Stimulated activated CD8-positive, alpha-beta memory T cell treated with anti-CD3 and anti-CD28 coated beads, Interleukin-12 subunit alpha, Interleukin-12 subunit beta, amount 100 ng/mL, for 1 hour (primary cell): ENCODE measurements at places on chromosomes 12 and 14.

GRCh38 chr12:57640175-57641042, 7.4 kb upstream of the B4GALNT1 start:
- no peak for DNase-seq

DNA sequence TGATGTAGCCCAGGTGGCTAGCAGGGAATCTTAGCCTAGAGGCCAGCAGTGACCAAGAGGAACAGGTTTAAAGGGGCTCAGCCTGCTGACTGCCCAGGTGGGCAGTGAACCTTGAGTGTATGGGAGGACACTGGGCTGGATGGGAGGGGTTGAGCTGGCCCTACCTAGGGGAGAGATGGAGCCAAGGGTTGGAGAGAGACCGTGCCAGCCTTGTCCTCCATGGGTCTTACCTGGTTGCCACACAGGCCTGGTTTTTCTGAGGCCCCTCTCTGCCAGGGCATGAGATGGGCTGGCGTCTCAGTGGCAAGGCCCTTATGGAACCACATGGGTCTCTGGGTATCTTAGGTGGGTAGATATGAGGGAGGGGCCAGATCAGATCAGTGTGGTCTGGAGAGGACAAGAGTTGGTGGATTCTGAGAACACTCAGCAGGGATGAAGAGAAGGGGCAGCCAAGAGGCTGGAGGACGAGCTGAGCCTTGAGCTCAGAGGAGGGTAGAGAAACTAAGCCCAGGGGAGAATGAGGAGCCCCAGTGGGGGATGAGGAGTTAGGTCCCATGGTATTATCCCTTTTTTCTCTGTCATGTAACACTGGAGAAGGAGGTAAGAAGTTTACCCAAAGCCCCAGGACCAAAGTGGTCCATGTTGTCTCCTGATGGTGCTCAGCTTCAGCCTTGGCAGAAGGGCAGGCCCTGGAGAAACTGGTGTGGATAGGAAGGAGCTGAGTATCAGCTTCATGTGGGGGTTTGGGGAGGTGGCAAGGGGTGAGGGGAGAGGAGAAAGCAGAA, 3.7 kb downstream of the GZMB start:
- no peak for DNase-seq

GRCh38 chr12:73301530-73301929, 1029.4 kb downstream of the TRHDE start:
- DNase-seq, result no peak

DNA sequence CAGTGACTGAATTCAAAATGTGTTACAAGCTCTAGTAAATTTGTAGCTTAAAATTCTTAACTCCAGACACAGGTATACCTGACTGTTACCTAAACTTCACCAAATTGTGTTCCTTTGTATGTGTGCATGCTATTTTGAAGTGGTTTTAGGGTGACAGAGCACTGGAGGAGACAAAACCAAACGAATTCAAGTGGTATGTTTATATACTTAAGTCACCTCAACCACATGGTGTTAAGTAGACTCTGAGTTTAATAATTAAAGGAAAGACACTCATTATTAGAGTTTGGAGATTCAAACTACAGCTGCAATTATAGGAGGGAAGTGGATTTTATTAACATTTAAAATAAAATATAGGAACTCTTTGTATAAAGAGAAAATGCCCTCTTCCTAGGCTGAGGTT, 84.3 kb downstream of the PLCZ1 start:
- no peak for DNase-seq

DNA sequence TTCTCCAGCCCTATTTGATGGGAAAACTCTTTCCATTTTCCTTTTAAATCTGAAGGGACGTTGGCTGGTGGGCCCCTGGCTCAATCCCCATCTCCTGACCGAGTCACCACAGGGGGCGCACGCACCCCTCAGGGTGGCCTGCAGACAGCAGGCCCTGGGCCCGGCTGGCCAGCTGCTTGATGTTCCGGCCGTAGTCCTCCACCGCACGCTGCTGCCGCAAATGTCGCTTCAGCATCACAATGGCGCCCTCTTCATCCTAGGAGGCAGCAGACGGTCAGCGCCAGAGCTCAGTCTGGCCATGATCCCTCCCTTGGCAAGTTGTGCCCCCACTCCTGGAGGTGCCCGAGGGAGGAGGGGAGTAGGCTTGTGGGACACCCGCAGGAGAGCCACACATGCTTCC, 70.0 kb downstream of the PLEKHG3 start:
- no peak for DNase-seq

GRCh38 chr12:14153803-14154202, 172.4 kb upstream of the GRIN2B start:
- no peak for DNase-seq
